Small intestine (tissue), 16 donors: ENCODE measurements at places on chromosomes 7 and 10. TPM values are rescaled to one million over a fixed set of nuclear protein-coding genes. Genes with fewer than 3 reads are reported as not detected.
A peak's percentile ranks its signal among the peaks of the same experiment; 100 is the strongest.

GRCh38 chr10:8338177-8338766, 283.8 kb downstream of the GATA3 start:
- no peak for DNase-seq
- H3K4me3 ChIP-seq, result no peak overlapping the region
- H3K27ac ChIP-seq, result no peak overlapping the region
- H3K4me1 ChIP-seq, result no peaks in the 10 kb centered on the region

DNA sequence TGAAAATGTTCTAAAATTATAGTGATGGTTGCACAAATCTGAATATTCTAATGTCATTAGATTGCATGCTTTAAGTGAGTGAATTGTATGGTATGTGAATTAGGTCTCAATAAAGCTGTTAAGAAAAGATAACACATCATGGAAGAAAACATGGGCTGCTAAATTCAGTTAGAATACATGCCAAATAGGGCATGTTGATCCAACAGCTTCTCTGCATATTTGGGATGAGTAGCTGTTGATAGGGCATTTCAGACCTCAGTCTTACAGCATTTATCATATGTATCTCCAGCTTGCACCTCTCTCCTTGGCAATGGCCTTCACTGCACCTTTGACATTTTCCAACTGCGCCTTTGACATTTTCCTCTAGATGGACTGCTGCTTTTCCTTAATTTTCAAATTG, 13.2 kb downstream of the CREB5 start:
- H3K36me3 ChIP-seq, result no peaks in the 10 kb centered on the region
- H3K4me3 ChIP-seq, result no peak overlapping the region
- DNase-seq, result no peak
- H3K27ac ChIP-seq, result no peak overlapping the region
- H3K4me1 ChIP-seq, result no peaks in the 10 kb centered on the region

DNA sequence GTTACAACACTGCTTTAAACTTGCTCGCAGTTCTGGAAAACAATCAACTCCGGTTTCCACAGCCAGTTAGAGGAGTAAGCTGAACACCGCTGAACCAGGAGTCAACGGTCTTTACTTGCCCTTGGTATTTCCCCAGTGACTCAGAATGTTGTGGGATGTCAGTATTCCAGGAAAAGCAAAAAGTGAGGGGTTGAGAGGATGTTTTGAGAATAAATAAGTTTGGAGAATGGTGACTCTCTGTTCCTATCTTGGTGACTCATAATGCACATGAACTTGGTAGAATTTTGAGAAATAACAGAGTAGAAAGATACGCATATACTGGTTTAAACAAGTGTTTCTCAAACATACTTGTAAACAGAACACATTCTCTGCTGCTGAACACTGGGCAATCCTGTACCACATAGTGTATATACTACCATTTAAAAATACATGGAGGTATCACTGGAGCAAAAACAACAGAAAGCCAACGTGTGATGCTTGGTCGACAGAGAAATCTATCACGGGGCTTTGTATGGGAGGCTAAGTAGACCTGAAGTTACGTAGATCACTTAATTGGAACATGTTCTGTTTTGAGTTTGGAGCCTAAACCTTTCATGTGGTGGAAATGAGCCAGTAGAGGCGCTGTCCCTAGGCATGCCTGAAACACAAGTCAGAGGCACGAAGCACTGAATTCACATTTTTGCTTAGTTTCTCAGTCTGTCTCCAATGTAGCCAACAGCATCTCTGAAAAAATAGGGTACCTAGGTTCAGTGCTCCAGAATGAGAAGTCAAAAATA, 534.3 kb downstream of the PARD3 start:
- peak overlapping the region; percentile 91 for H3K27ac ChIP-seq
- no peak for DNase-seq
- H3K4me3 ChIP-seq, result no peak overlapping the region
- no peaks in the 10 kb centered on the region for H3K36me3 ChIP-seq
- no peaks in the 10 kb centered on the region for H3K4me1 ChIP-seq

DNA sequence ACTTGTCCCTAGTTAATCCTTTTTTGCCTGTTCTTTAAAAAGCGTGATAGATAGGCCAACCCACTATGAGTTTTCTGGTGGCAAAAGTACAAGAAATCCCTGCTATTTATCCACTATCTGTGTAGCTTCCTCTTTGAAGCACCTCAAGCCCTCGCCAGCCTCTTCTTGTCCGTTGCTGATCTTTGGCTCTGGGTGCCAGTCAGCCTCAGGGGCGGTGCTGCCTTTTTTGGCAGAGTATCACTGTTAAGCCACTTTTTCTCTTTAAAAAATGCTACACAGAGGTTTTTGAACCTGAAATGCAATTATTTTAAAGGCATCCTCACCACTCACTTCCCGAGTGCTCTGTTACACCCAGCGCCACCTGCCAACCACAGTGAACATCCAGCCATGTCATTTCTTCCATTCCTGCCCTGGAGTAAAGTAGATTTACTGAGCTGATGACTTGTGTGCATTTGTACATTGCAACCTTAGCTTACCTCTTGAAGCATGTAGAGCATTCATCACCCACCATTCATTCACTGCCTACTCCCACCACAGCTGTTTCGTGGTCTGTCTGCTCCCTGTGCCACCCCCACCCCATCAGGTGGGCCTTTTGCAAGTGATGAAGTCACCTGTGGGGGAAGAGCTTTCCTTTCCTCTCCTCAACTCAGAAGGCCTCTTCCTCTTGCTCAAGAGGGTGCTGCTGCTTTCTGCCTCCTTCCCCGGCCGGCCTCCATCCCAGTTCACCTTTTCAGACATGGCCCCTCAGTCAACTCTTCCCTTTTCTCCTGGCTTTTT, 414.2 kb upstream of the GALNT17 start:
- no peaks in the 10 kb centered on the region for H3K27me3 ChIP-seq
- DNase-seq, result no peak
- H3K4me1 ChIP-seq, result no peaks in the 10 kb centered on the region

DNA sequence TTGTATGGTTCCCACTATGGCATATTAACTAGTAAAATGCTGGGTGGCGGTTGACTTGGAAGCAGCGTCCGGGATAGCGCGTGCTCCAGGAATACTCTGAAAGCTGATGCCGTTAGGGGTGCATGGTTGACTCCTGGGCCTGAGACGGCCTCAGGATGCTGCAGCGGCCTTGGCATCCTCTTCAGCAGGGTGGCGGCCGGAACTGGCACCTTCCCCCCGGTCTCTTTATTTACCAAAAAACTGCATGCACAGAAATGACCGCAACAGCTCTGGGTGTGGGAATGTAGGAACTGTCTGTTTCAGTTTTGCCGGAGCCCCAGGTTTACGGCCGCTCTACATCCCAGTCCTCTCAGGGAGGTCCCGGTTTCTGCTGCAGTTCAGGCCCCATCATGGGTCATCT, 28.8 kb downstream of the PFKP start:
- peaks cover 18% of the 10 kb centered on the region for H3K4me1 ChIP-seq
- no peak overlapping the region for H3K27ac ChIP-seq
- H3K4me3 ChIP-seq, result no peak overlapping the region
- peaks cover 16% of the 10 kb centered on the region for H3K36me3 ChIP-seq
- no peak for DNase-seq
- no peaks in the 10 kb centered on the region for H3K27me3 ChIP-seq

- H3K4me1 ChIP-seq, result peaks cover 10% of the 10 kb centered on the region
- peak overlapping the region; percentile 97 for H3K27ac ChIP-seq
- H3K4me3 ChIP-seq, result peak overlapping the region; percentile 95
- no peaks in the 10 kb centered on the region for H3K27me3 ChIP-seq
- H3K36me3 ChIP-seq, result no peaks in the 10 kb centered on the region
Observed at GRCh38 chr10:22713853-22714478, 412 bp downstream of the PIP4K2A start.

- no peaks in the 10 kb centered on the region for H3K36me3 ChIP-seq
- H3K27ac ChIP-seq, result no peak overlapping the region
- no peak overlapping the region for H3K4me3 ChIP-seq
- H3K4me1 ChIP-seq, result no peaks in the 10 kb centered on the region
- DNase-seq, result peak; percentile 69
- H3K27me3 ChIP-seq, result no peaks in the 10 kb centered on the region
Observed at GRCh38 chr7:117127585-117128168, 174.4 kb downstream of the ST7 start.

DNA sequence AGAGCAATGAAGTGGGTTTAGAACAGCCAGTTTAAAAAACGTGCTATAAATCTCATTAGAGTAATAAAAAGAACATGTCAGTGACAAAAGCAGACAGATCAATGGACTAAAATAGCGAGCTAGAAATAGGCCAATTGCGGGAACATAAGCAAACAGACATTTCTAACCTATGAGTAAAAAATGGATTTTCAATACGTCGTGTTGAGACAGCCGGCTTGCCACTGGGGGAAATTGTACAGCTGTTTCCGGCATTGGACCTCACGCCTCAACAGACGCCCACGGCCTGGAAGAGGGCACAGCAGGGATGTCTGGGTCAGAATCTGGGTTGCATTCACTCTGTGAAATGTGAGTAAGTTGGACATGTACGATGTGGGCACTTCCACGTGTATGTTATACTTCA, 92.9 kb downstream of the SVOPL start:
- peaks cover 15% of the 10 kb centered on the region for H3K4me1 ChIP-seq
- no peak overlapping the region for H3K4me3 ChIP-seq
- H3K36me3 ChIP-seq, result no peaks in the 10 kb centered on the region
- H3K27me3 ChIP-seq, result no peaks in the 10 kb centered on the region
- DNase-seq, result no peak

DNA sequence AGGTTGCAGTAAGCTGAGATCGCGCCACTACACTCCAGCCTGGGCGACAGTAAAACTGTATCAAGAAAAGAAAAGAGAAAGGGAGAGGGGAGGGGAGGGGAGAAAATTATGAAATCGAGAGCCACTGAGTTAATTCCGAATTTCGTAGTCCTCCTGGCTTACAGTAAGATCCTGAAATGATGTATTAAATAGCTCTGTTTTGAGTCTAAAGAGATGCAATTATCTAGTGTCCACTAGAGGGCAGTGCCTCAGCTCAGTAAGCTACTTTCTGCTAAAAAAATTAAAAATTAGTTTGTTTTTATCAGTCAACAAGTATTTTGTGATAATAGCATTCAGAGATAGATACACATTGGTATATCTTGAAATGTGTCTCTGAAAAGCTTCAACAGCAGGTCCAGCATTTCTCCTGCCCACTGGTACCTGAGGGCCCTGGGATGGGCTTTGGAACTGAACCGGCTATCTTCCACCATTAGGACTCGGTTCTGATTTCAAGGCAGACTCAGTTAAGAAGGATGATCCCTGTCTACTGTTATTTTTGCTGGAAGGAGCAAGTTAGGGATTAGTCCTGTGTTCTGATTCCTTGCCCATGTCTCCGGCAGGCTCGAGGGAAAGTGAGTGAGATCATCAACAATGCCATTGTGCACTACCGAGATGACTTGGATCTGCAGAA, 19.5 kb downstream of the TSPAN33 start:
- no peaks in the 10 kb centered on the region for H3K36me3 ChIP-seq
- H3K27me3 ChIP-seq, result no peaks in the 10 kb centered on the region
- H3K27ac ChIP-seq, result no peak overlapping the region
- DNase-seq, result peak; percentile 62

- H3K27me3 ChIP-seq, result no peaks in the 10 kb centered on the region
- peak; percentile 51 for DNase-seq
- H3K4me1 ChIP-seq, result peaks cover 4% of the 10 kb centered on the region
- H3K36me3 ChIP-seq, result no peaks in the 10 kb centered on the region
- H3K27ac ChIP-seq, result peak overlapping the region; percentile 97
Observed at GRCh38 chr10:73414230-73414945, 530 bp upstream of the ANXA7 start.

DNA sequence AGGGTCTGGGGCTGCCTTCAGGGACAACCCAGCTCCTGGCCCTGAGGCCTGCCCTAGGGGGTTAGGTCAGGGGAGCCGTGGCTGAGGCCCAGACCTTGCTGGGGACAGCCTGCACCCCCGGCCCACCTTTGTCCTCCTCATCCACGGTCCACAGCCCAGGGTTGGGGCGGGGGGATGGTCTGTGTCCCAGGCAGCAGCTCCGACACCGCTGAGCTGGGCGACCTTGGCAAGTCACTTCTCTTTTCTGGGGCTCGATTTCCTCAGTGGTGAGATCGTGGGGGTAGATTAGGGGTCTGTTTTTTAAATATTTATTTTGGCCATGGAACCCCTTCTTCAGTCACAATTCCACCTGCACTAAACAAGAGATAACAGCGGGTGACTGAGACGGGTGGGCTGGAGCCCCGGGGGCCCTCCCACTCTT, 30.9 kb downstream of the DNAJB12 start:
- H3K4me1 ChIP-seq, result peaks cover 12% of the 10 kb centered on the region
- no peak overlapping the region for H3K4me3 ChIP-seq
- no peak overlapping the region for H3K27ac ChIP-seq
- H3K36me3 ChIP-seq, result no peaks in the 10 kb centered on the region
- no peak for DNase-seq
- H3K27me3 ChIP-seq, result no peaks in the 10 kb centered on the region

DNA sequence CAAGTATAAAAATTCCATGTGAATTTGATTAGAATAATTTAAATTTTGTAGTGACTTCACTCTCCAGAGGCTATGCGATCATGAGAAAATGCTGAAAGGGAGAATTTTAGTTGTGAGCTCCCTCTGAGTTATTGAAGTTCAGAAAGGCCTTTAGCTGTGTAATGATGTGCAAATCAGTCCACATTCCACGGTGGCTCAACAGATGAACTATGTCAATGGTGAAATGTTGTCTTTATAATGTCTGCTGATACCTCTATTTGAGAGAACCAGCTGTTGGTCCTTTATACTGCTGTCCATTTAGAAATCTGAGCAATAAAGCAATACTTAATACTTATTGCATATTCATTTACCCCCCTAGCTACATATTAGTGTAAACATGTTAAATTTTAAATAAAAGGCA, 7.1 kb upstream of the ITGB8 start:
- no peak overlapping the region for H3K4me3 ChIP-seq
- no peak for DNase-seq
- H3K4me1 ChIP-seq, result no peaks in the 10 kb centered on the region
- no peaks in the 10 kb centered on the region for H3K27me3 ChIP-seq

- H3K36me3 ChIP-seq, result no peaks in the 10 kb centered on the region
- H3K27ac ChIP-seq, result no peak overlapping the region
- no peaks in the 10 kb centered on the region for H3K4me1 ChIP-seq
- H3K4me3 ChIP-seq, result no peak overlapping the region
- H3K27me3 ChIP-seq, result no peaks in the 10 kb centered on the region
Observed at GRCh38 chr10:47173929-47174442, 126.0 kb upstream of the GDF10 start.

- no peak overlapping the region for H3K4me3 ChIP-seq
- no peak for DNase-seq
- no peaks in the 10 kb centered on the region for H3K4me1 ChIP-seq
- no peaks in the 10 kb centered on the region for H3K27me3 ChIP-seq
Observed at GRCh38 chr7:28532181-28532580, 119.9 kb downstream of the CREB5 start.

DPP6 gene
- not detected for polyA plus RNA-seq

PRSS2 gene
- 814 TPM for polyA plus RNA-seq

LMTK2 gene
- 18.5 TPM for polyA plus RNA-seq

GNAT3 gene
- 0.81 TPM for polyA plus RNA-seq

TMED4 gene
- polyA plus RNA-seq, result 166 TPM

EPHB4 gene
- 53.9 TPM for polyA plus RNA-seq

GIMAP5 gene
- 23.0 TPM for polyA plus RNA-seq

SPDYE1 gene
- not detected for polyA plus RNA-seq

DRGX gene
- not detected for polyA plus RNA-seq

SLC18A3 gene
- polyA plus RNA-seq, result not detected

PLCE1 gene
- polyA plus RNA-seq, result 1.6 TPM
